ENCODE measurements at places on chromosomes 2 and 18.

DNA sequence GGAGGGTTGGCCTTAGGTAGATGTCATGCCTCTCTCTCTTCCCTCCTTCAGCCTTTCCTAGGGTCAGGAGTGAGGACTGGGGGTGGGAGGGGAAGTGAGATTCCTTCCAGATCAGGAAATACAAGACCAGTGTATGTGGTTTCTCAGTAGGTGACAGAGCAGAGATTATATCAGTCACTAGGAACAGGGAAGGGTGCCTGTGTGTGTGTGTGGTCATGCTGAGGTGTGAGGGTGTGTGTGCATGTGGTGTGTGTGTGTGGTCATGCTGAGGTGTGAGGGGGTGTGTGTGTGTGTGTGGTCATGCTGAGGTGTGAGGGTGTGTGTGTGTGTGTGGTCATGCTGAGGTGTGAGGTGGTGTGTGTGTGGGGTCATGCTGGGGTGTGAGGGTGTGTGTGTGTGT, 259.8 kb downstream of the LOXHD1 start:
- no peak for DNase-seq

DNA sequence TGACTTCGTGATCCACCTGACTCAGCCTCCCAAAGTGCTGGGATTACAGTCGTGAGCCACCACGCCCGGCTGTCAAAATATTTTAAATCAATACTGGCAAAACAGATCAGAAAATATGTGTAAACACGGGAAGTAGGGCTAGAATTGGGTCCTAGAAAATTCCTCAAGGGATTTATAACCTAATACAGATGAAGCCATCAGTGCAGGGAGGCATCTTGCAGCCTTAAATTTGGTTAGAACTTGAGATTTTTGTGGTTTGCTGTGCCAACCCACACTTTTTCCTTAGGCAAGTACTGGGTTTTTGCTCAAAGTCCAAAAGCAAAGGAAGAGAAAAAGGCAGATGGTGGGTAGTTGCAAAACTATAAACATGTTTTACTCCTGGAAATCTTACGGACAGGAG, 33.7 kb upstream of the NFE2L2 start:
- no peak for DNase-seq

DNA sequence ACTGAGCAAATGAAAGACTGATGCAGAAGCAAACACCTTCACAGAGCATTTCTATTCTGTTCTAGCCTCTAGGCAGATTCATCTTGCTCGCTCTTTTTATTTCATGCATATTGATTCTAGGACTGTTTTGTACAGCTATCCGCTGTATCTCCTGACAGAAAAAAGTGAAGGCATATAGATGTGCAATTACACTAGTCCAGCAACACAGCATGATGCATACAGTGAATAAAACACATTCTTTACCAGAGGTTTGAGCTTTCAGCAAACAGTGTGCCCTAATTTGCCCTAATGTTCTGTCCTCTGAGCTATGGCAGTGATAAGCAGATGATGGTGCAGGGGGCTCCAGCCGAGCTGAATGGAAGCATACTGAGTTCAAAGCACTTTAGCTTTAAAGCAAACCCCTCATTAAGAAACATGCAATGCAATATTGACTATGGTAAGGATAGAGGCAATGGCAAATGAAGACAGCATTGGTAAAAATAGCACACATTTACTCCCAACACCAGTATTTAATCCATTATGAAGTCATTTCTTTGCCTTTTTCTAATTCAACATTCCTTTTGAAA, 141.2 kb upstream of the RGPD4 start:
- no peak for DNase-seq

DNA sequence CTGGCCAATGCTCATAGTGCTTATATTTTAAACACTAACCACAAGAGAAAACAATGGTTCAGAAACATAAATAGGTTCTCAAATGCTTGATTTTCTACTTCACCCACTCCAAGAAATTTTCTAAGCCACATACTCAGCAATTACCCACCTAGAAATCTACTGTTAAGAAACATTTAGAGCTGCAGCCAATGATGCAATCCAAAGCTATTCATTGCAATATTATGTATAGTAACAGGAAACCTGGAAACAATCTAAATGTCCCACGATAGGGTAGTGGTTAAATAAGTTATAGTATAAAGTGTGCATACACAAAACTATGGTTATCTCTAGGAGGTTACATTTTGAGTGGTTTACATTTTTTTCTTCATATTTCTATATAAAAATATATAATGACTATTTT, 5.7 kb downstream of the FAM237A start:
- peak; percentile 1 for DNase-seq

DNA sequence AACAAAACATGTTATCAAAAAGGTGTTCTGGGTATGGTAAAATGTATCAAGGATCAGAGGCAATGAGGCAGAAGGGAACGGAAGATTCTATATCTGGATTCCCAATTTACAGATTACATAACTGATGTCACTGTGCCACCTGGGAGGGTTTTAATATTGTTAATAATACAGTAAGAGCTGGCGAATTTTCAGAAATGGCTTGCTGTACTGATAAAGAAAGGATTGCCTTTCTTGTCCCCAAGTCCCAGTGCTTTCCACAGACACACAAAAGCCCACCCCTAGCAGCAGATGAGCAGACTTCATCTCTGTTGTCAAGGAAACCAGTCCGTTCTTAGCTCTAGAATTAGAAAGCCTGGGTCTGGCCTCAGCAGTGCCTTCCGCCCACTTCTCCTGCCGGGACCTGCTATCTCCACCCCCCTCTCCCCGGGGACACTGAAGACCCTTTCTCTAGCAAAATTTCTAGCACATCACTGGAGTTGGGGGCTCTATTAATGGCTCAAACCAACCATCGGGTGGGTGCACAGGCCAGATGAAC, 34.3 kb downstream of the ADD2 start:
- no peak for DNase-seq

DNA sequence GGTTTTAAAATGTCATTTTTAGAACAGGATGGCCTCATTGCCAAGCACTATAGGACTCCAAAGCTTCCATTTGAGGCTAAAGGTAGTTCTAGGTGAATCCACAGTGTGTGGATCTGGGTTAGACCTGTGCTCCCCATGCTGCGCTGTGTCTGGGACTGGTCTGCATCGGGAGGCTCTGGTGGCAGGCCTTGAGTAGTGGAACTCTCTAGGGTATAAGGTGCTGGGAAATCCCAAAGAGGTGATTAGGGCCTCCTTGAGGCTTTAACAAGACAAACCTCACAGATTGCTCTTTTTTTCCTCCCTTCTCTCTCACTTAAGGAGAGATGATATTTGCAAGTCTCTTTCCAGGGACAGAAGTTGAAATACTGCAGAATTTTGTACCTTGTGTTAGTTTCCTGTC, 9.3 kb downstream of the SEC11C start:
- no peak for DNase-seq

DNA sequence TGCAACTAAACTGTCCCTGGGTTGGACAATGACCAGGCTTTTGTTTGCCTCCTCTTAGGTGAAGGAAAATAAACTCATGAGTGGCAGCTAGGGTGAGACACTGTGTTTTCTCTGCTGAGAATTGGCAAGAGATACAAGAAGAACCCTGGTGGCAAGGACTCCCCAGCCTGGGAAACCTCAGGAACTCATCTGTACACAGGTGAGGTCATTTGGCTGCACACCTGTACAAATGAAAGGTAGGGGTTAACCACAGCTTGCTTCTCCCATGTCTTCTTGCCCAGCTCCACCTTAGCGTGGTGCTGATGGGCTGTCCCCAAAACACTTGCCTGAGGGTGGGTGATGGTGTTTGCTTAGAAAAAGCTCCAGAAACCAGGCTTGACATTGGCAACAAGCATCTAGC, 97.2 kb upstream of the FAM136A start:
- DNase-seq: no peak

DNA sequence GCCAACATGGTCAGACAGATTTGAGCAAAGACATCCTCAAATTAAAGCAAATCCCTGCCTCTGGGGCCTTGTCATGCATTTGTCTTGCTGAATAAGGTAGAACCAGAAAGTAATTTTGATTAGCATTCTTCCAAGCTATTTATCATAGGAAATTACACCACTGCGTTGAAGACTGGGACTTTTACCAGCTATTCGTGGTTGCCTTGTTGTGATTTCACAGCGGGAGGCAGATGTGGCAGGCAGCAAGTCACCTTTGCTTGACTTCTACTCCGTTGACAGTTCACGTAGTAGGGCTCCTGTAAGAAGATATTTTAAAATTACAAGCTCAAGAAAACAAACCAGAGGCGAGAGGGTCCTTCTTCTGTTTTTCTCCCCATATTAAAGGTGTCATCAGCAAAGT, 80.6 kb downstream of the EN1 start:
- DNase-seq: no peak

DNA sequence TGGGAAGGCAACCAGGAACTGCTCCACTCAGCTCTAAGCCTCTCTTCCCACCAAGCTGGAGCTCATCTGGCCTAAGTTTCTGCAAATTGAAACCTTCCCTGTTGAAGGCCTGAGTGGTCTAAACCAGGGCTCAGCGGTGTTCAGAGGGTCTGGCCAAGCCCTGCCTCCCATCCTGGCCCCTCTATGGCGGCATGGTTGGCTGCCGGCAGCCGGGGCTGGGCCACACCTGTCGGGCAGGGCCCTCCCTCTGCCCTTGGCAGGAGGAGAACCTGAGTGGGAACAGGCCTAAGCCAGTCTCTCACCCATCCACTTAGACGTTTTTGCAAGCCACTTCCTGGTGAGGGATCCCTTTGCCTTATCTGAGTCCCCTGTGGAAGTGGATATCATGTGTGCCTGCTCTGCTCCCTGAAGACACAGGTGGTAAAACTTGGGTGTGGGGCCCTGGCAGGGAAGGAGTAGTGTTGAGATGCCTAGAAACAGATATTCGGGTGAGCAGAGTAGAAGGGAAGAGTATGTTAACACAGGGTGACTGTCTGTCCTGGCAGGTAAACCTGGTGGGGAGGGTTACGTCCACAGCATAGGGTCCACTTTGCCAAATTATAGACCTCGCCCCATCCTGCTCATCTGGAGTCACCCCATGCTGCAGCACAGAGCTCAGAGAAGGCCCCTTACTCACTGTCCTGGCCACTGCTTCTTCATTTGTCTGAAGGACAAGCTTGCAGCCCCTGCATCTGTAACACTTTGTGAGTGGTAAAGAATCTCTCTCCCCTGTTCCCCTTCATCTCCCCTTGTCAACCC, 63.0 kb upstream of the SIX2 start:
- DNase-seq: no peak

GRCh38 chr2:38444247-38444646, 67.2 kb upstream of the ATL2 start:
- DNase-seq: no peak

- no peak for DNase-seq
Observed at GRCh38 chr2:216107320-216107719, 1.8 kb upstream of the XRCC5 start.

All from RKO (cell line).